ENCODE measurements at places on chromosomes 11 and 22.
A peak's percentile ranks its signal among the peaks of the same experiment; 100 is the strongest.

- no peak for DNase-seq
Measured at GRCh38 chr11:76282811-76283595, 76.7 kb upstream of the WNT11 start.

DNA sequence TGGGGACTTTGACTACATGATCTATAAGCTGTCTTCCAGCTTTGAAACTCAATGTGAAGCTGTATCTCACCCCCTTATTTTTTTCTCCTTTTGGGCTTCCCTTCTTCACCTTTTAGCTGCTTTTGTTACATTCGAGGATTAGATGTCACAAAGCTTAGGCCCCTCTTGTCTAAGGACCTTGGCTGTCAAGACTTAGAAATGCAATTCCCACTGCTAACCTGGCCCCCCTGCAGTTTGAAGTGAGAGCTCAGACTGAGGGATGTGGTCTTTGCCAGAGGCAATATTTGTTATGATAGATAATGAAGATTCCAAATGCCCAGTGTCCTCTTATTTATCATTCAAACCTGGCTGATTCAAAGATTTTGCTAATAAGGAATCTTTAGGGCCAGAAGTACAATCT, 128.3 kb downstream of the ARL14EP start:
- no peak for DNase-seq

DNA sequence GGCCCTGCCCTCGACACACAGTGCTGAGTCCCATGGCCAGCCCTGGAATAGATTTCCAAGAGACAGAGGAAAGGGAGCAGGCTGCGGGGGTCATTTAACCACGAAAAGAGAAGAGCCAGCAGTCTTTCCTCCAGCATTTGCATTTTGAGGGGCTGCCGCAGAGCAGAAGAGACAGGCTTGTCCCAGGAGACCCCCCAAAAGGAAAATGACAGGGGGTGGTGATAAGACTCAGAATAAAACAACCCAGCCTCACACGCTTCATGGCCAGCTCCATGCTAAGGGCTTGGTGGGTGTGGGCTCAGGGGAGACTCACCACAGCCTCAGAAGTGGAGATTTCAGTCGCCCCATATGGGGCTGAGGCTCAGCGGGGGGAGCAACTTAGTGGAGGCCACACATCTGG, 16.9 kb downstream of the TRIOBP start:
- DNase-seq: no peak

- no peak for DNase-seq
Measured at GRCh38 chr11:103953797-103954486, 82.5 kb upstream of the DDI1 start.

GRCh38 chr11:129578006-129578405, 202.4 kb downstream of the BARX2 start:
- DNase-seq: no peak

GRCh38 chr11:35313760-35314153, 105.6 kb downstream of the SLC1A2 start:
- DNase-seq: no peak

DNA sequence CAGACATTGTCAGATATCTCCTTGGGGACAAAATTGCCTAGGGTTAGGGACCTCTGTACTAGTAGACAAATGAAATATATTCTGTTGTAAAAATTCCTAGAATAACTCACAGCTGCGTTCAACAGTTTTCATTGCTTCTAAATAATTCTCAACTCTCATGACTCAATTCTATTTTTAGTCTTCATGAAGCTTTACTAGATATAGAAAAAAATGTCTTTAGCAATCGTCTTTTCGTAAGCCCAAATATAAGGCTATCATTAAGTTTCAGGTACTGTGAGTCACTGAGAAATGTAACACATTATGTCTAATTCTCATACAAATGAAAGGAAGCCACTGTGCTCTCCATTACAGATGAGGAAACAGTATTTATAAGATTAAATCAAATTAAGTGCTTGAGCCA, 6.4 kb downstream of the MMP12 start:
- DNase-seq: no peak

DNA sequence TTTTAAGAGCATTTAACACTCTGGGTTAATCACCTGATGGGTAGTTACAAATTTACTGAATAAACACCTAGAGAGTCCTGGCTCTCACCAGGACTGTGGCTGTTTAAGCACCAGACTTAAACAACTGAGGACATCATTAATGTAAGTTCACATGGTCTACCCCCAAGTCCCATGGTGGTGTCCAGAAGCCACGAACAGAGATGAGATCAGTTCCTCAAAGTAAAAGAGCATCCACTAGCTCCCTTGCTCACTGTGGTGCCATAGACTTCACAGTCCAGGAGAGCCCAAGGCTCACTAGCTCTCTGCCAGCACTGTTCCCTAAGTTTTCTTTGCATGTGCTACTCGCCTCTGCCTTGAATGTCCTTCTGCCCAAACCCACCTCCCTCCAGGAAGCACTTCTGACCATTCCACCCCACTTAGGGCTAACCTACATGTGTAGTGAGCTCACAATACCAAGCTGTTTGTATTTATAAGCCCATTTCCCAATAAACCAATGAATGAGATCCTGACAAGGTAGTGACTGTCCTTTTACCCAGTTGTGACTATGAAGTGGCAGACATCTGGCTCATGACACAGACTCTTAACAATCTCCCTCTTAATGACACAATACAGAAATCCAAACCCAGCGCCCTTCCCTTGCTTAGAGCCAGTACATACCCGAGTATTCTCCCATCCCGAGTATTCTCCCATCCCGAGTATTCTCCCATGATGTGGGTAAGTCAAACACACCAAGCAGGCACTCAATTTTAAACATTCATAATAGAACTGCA, 15.7 kb downstream of the NAP1L4 start:
- DNase-seq: no peak

DNA sequence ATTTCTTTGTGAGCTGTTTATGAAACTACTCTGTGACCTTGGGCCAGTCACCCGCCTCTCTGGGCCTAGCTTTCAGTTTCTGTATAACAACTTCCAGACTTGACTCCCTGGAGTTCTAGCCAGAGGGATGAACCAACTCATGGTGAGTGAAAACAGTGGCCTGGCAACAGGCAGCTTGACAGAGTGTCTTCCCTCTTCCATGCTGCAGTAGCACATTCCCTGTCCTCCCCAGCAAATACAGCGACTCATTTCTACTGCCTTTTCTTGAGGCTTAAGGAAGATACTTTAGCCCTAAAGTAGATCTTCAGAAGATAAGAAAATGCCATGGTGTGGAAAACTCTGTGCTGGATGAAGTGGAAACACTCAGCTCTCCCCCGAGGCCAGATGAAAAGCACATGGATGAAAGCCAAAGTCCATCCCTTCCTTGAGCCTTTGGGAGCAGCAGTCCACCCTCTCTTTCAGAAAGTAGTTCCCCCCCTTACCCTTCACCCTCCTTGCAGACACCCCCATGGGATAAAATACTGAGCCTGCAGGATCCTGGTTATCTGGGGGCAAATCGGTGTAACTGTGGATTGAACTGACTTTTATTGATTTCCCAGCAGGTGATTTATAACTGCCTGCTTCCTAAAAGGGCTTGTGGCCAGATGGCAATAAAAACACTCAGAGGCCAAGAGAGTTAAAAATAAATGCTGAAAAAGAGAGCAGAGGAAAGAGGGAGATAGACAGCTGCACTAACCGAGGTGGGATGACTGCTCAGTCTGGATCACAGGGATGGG, 24.1 kb downstream of the IRAG1 start:
- DNase-seq: no peak

- DNase-seq: no peak
Measured at GRCh38 chr11:92050305-92050704, 174.3 kb upstream of the FAT3 start.

DNA sequence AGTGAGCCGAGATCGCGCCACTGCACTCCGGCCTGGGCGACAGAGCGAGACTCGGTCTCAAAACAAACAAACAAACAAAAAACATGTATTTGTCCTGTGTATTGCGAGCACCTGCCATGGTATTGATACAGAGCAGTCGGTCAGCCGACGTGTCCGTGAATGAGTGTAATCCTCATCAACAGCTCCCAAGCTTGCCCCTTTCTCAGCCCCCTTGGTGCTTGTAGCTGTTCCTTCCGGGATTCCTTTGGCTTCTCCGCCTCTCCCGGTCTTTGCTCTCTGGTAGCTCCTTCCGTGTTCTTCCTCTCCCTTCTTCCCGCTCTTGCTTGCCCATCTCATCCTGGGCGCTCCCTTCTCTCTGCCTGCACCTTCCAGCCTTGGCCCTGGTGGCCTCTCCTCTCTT, 10.9 kb downstream of the ZNF74 start:
- no peak for DNase-seq

DNA sequence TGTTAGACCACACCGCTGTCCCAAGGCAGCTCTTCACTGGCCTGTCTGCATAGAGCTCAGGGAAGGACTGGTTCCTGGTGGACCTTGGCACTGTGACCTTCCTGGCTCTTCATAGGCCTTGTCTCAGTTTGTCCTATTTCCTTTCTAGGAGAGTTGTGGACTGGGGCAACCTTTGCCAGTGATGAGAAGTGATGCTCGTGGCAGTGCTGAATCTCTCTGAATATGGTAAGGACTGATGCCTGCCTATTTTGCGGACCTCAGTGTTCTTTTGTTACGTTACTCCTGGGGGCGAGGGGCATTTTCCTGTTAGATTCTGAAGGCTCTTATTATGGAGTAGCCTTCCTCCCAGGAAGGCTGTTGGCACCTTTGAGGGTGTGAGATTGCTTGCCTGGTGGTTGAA, 24.2 kb downstream of the CABIN1 start:
- no peak for DNase-seq

DNA sequence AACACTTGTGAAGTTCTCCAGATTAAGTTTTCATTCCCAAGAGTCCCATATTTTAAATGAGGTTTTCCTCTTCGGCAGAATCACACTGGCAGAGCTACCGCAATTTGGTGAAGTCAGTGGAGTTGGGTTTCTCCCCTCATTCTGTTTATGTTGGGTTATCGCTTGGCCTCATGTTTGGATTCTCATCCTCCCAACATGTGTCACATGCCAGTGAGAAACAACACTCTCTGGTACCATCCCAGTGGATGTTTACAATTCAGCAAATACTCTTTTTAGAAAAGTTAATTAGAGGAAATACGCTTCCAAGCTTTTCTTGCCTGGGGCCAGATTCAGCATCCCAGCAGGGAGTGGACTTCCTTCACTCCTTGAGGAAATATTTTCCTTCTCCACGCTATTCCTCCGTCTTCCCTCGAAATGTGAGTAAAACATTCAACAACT, 2.1 kb downstream of the PAMR1 start:
- DNase-seq: no peak

GRCh38 chr11:21895686-21896085, 297.2 kb upstream of the ANO5 start:
- no peak for DNase-seq

GRCh38 chr22:42317008-42317407, 46.6 kb upstream of the TCF20 start:
- DNase-seq: no peak

DNA sequence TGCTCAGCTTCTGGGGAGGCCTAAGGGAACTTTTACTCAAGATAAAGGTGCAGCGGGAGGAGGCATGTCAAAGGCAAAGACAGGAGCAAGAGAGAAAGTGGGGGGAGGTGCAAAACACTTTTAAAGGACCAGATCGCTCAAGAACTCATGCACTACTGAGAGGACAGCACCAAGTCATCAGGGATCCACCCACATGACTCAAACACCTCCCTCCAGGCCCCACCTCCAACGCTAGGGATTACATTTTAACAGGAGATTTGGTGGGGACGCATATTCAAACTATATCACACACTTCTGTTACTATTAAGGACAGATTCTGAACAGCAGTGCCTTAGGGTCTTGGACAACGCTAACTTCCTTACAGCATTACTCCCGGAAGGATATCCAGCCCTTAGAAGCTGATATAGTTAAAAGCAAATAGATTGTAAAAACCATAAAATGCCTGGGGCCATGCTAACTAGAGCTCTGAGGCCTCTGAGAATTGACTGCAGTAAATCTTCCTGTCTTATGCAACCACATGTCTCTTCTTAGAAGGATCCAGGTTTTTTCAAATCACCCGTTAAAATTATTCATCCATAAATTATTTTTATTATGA, 16.7 kb upstream of the ZC3H12C start:
- DNase-seq: no peak

DNA sequence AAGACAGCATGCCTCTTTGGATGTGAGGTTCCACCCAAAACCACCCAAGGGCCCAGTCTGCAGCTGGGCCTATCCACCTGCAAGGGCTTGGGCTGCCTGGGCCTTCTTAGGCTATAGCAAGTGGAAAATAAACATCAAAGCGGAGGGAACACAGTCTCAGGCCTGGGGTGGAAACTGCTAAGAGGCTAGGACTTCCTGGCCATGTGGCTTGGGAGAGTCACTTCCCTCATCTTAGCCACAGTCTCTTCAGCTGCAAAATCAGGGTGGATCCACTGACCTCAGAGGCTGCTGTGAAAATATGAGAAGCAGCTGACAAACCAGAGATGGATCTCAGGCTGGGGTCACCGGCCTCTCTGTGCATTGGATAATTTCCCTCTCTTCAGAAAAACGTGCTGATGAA, 30.6 kb upstream of the TFIP11 start:
- DNase-seq: peak; percentile 70

- DNase-seq: no peak
Measured at GRCh38 chr11:117919341-117919740, 9.9 kb downstream of the TMPRSS13 start.

- no peak for DNase-seq
Measured at GRCh38 chr22:22430111-22430820, 78.3 kb downstream of the ZNF280B start.

- no peak for DNase-seq
Measured at GRCh38 chr11:16956538-16957153, 57.6 kb downstream of the PLEKHA7 start.

DNA sequence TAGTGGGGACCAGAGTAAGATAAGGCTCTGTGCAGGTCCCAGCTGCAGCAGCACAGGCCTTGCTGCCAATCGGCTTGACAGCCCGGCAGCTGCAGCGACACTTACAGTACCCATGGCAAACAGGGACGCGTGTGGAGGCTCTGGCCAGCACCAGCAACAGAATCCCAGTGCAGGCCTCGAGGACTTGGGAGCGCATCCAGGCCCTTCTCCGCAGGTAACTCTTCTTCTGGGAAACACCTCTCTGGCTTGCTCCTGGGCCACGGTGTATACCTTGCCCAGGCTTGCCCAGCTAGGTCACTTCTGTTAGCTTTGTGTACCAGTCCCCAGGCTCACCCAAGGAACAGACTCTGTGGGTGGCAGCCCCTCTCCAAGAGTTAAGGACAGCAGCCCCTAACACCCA, 126.7 kb downstream of the CTTN start:
- no peak for DNase-seq

DNA sequence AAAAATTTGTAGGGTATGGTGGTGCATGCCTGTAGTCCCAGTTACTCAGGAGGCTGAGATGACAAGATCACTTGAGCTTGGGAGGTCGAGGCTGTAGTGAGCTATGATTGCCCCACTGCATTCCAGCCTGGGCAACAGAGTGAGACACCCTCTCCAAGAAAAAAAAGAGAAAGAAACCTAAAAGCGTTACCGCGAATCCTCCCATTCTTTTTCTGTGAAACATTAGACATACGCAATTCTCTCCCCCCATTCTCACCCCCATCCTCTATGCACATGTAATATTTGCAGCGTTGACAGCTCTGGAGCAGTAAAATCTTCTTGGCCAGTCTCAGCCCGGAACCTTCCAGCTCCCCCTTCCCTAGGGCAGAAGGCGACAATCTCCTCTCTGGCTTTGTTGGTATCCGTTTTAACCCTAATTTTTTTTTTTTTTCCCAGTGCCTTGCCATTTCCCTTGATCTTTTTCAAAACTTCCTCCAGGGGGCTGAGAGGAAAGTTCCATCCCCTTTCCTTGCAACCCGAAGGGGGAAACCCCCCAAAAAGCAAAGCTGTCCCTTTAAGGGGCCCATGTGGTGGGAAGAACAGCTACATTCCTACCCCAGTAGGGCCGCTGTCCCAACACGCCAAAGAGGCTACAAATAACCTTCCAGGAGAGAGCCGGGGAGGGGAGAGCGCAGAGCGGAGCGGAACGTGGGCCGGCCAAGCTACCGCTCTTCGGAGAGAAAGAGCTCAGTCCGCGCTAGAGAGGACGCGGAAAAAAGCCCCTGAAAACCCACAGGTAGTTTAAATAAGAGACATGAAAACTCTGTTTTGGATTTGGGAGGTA, 1.9 kb downstream of the LRP4 start:
- DNase-seq: peak; percentile 81
